ENCODE measurements at places on chromosomes 2 and 18.

DNA sequence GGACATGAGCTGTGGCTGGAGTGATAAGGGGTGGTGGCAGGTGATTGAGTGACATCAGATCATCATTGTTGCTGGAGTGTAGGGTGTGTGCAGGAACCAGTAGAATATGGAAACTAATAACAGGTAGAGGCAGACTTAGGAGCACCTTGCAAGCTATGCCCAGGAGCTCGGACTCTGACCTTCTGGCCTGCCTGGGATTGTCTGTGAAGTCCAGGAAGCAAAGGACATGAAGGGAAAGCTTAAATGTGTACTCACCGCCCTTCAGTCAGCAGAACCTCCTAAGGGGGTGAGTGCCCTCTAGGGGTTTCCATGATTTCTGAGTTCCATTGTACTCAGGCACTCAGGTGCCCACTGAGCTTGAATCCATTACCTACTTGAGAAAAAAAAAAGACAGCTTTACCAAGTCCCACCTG lies 104.2 kb downstream of the CRIM1 start:
- DNase-seq = peak; percentile 49

GRCh38 chr2:102433973-102434654 lies 11.2 kb downstream of the IL18RAP start:
- no peak for DNase-seq

DNA sequence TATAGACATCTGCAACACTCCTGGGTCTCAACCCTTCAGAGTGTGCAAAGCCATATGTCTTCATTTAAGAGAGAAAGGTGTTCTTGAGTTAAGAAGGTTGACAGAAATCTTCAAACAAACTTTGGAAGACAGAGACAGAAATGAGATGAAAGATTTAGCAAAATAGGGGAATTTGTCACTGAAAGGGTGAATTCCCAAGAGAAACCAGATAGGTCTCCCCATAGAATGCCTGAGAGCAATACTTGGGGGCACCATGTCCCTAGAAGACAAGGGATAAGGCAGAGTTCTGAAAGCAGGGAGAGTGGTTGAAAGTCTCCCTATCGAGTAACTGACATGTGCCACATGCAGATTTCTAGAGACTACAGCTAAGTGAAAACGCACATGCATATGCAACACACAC lies 50.0 kb downstream of the AP1S3 start:
- DNase-seq = no peak

GRCh38 chr18:60149316-60149715 lies 223.3 kb downstream of the MC4R start:
- DNase-seq = peak; percentile 52

DNA sequence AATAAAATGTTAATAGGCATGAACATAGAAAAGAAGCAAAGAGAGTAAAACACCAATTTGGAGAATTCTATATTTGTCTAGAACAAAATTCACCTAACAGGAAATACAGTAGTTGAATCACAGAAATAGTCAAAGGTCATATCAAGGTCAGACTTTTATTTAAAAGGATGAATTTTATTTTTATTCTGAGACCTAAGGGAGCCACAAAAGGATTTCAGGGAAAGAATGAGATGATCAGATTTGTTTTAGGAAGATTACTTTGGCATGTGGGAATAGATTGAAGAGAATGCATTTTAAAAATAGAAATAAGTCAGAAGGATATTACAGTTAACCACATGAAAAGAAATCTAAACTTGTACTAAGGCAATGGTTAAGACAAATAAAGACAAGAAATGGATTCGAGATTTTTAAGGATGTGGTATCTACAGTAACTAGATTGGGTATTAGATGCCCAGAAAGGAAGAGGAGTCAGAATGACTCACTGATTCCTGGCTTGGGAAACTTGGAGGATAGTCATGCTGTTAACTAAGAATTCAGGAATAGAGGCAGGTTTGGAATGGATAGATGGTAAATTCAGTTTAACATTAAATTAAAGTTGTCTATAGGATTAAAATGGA lies 56.0 kb downstream of the METTL4 start:
- no peak for DNase-seq

GRCh38 chr2:138617026-138617425 lies 115.5 kb downstream of the SPOPL start:
- DNase-seq = no peak

DNA sequence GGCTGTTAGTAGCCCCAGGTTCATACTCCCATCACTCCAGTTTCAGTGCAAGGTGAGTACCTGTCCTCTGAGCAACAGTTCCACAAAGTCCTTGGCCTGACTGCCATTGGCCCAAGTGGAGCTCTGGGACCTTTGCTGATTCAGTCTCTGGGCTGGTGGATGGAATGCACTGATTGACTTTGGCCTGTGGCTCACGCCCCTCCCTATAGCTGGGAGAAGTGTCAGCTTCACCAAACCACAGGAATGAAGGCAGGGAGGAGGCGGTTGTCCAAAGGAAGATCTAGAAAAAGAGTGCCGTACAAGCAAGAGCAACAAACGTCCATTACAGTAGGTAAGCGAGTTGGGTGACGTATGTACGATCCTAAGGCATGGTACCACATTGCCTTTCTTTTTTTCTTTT lies 34.0 kb downstream of the QPCT start:
- no peak for DNase-seq

GRCh38 chr2:236847538-236848263 lies 238.0 kb upstream of the COPS8 start:
- DNase-seq = no peak

Measured in OCI-M1 (cell line).